Upper lobe of left lung (tissue), 6 donors: ENCODE measurements at places on chromosomes 5 and 9. TPM values are rescaled to one million over a fixed set of nuclear protein-coding genes. Genes with fewer than 3 reads are reported as not detected.

COL23A1 gene
- 1.4 TPM for total RNA-seq

PRELID2 gene
- total RNA-seq, result 7.7 TPM

- no peak for DNase-seq
- H3K36me3 ChIP-seq, result no peaks in the 10 kb centered on the region
- no peak overlapping the region for H3K27ac ChIP-seq
Measured at GRCh38 chr5:68431601-68432337, 216.2 kb downstream of the PIK3R1 start.

DNA sequence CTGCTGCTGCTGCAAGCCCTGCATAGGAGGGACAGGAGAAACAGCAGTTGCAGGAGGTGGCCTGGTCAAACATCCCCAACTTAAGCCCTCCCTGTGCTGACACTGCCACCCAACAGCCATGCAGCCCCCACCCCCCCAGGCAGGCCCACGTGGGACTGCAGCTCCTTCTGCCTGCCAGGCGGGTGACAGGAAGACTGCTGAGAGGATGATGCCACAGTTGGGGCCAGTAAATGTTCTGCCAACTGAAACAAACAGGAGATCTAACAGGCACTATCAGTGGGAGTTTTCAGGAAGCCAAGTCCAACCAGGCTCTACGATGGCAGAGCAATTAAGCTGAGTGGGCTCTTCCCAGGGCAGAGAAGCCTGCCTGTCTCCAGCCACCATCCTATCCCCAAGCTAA, 31.1 kb downstream of the DIRAS2 start:
- H3K27me3 ChIP-seq, result no peaks in the 10 kb centered on the region
- H3K4me1 ChIP-seq, result no peaks in the 10 kb centered on the region
- no peak overlapping the region for H3K27ac ChIP-seq
- no peaks in the 10 kb centered on the region for H3K36me3 ChIP-seq

- no peaks in the 10 kb centered on the region for H3K27me3 ChIP-seq
- DNase-seq, result no peak
- H3K36me3 ChIP-seq, result no peaks in the 10 kb centered on the region
- peaks cover 5% of the 10 kb centered on the region for H3K4me1 ChIP-seq
- H3K4me3 ChIP-seq, result no peak overlapping the region
- no peak overlapping the region for H3K27ac ChIP-seq
Measured at GRCh38 chr5:54881286-54882005, 103.9 kb downstream of the ESM1 start.

F12 gene
- 3.0 TPM for total RNA-seq

GRCh38 chr9:114864471-114864870, 58.6 kb upstream of the TNFSF15 start:
- no peaks in the 10 kb centered on the region for H3K27me3 ChIP-seq
- no peaks in the 10 kb centered on the region for H3K4me1 ChIP-seq
- H3K36me3 ChIP-seq, result no peaks in the 10 kb centered on the region
- no peak overlapping the region for H3K27ac ChIP-seq
- H3K4me3 ChIP-seq, result no peak overlapping the region

DNA sequence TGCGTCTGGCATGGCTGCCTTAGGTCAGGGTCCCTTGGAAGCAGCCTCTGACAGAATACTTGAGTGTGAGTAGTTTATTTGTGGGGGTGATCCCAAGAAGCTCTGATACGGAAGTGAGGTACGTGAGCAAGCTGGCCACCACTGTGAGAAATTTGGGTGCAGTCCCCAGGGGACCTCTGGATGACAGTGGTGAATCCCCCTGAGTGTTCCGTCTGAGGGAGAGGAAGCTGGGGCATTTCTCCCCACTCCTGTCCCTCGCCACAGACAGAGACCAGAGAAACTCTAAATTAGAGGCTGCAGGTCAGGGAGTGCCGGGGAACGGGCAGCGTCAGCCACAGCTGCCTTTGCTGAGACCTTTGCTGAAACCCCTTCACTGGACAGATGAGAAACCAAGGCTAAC, 155.9 kb upstream of the COL5A1 start:
- no peaks in the 10 kb centered on the region for H3K4me1 ChIP-seq
- H3K36me3 ChIP-seq, result no peaks in the 10 kb centered on the region
- no peak for DNase-seq
- no peak overlapping the region for H3K27ac ChIP-seq

DNA sequence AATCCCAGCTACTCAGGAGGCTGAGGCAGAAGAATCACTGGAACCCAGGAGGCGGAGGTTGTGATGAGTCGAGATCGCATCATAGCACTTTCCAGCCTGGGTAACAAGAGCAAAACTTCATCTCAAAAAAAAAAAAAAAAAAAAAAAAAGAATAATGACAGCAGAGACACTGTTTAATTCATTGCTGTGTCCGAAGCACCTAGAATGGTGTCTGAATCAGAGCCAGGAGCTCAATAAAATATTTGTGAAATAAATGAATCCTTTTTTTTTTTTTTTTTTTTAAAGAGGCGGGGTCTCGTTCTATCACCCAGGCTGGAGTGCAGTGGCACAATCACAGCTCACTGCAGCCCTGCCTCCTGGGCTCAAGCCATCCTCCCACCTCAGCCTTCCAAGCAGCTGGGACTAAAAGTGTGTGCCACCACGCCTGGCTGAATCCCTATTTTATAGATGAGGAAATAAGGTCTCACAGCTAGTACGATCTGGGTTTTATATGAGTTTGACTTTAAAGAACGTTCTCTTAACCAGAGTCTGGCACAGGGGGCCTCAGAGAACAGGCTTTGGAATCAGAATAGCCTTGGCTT, 47.8 kb downstream of the THOC3 start:
- H3K36me3 ChIP-seq, result no peaks in the 10 kb centered on the region
- no peak overlapping the region for H3K4me3 ChIP-seq
- H3K27ac ChIP-seq, result no peak overlapping the region
- no peak for DNase-seq
- no peaks in the 10 kb centered on the region for H3K27me3 ChIP-seq
- H3K4me1 ChIP-seq, result no peaks in the 10 kb centered on the region

DNA sequence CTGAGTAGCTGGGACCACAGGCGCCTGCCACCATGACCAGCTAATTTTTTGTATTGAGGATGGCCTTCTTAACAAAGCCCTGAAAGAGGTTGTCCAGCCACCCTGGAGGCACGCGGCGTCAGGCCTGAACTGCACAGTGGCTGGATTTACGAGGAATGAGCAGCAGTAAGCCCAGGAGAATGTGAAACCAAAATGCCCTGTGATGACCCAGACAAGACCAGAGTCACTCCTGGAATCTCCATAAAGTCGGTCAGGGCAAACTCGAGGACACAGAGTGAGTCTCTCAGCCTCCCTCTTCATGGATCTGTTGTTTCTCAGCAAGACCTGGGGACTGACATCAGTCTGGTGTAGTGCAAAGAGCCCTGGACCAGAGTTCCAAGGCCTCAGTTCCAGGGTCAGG, 53.2 kb upstream of the C5orf58 start:
- no peaks in the 10 kb centered on the region for H3K36me3 ChIP-seq
- no peak overlapping the region for H3K27ac ChIP-seq
- H3K4me3 ChIP-seq, result no peak overlapping the region
- no peaks in the 10 kb centered on the region for H3K4me1 ChIP-seq
- no peaks in the 10 kb centered on the region for H3K27me3 ChIP-seq
- peak; percentile 49 for DNase-seq

DNA sequence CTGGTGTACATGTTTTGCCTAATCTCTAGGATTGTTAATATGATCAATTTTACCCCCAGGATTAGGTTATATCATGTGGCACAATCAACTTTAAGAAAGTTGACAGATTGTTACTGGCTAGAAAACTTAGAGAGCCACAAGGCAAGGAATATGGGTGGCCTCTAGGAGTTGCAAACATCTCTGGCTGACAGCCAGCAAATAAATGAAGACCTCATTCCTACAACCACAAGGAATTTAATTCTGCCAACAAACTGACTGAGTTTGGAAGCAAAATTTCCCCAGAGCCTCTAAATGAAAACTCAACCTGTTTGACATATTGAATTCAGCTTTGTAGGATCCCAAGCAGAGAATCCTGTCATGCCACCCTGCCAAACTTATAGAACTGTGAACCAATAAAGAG, 196.4 kb upstream of the PTGER4 start:
- H3K4me1 ChIP-seq, result no peaks in the 10 kb centered on the region
- H3K27ac ChIP-seq, result no peak overlapping the region
- no peak overlapping the region for H3K4me3 ChIP-seq
- H3K27me3 ChIP-seq, result no peaks in the 10 kb centered on the region
- no peaks in the 10 kb centered on the region for H3K36me3 ChIP-seq
- DNase-seq, result no peak

FKTN gene
- total RNA-seq, result 10.5 TPM

- no peak for DNase-seq
- no peaks in the 10 kb centered on the region for H3K36me3 ChIP-seq
- H3K27me3 ChIP-seq, result no peaks in the 10 kb centered on the region
- H3K4me3 ChIP-seq, result no peak overlapping the region
- H3K4me1 ChIP-seq, result no peaks in the 10 kb centered on the region
Measured at GRCh38 chr5:40986666-40987065, 77.4 kb downstream of the C7 start.

DNA sequence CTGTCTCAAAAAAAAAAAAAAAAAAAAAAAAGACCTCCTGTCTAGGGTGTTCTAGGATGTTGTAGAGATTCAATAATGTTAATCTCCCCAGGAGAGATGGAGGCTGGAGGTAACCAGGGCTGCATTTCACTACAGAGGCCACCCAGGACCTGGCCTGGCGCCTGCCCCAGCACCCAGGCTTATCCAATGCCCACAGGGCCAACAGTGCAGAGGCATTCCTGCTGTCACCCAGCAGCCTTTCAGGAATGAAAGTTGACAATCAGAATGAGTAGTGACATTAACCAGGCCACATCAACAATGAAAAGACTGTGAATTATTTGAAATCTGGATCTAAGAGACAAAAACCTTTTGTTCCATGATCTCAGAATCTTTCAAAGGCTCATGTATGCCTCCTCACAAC, 36.2 kb upstream of the GABRP start:
- H3K4me3 ChIP-seq, result no peak overlapping the region
- H3K27ac ChIP-seq, result no peak overlapping the region
- H3K4me1 ChIP-seq, result peaks cover 21% of the 10 kb centered on the region
- H3K27me3 ChIP-seq, result no peaks in the 10 kb centered on the region
- no peaks in the 10 kb centered on the region for H3K36me3 ChIP-seq

NIM1K gene
- 29.3 TPM for total RNA-seq

GRCh38 chr9:16627967-16628366, 242.5 kb downstream of the BNC2 start:
- H3K27ac ChIP-seq, result no peak overlapping the region
- H3K36me3 ChIP-seq, result no peaks in the 10 kb centered on the region
- no peaks in the 10 kb centered on the region for H3K27me3 ChIP-seq
- H3K4me3 ChIP-seq, result no peak overlapping the region

CDC25C gene
- not detected for total RNA-seq

DNA sequence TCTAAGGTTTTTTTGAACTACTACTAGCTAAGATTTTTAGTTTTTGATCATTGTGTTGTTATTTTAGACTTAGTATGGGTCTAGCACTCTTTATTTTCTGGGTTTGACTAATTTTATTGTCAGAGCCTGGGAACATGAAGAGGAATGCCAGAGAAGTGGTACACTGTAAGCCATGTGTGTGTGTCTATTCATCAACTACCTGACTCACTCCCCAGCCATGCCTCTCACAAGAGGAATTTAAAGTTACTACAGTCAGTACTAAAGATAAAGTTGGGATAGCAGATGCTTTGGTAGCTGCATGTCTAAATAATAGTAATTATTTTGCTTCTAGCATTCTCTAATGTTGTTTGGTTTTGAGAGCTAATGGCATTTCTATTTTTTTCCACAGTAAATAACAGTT, 264.8 kb downstream of the CSNK1G3 start:
- H3K27ac ChIP-seq, result no peak overlapping the region
- no peak for DNase-seq
- H3K4me3 ChIP-seq, result no peak overlapping the region
- H3K4me1 ChIP-seq, result no peaks in the 10 kb centered on the region

LIFR gene
- total RNA-seq, result 73.8 TPM

- H3K27ac ChIP-seq, result no peak overlapping the region
- H3K4me1 ChIP-seq, result no peaks in the 10 kb centered on the region
- no peak overlapping the region for H3K4me3 ChIP-seq
- no peak for DNase-seq
Measured at GRCh38 chr5:174259696-174260420, 214.4 kb downstream of the NSG2 start.

- H3K27ac ChIP-seq, result no peak overlapping the region
- no peak overlapping the region for H3K4me3 ChIP-seq
- H3K27me3 ChIP-seq, result no peaks in the 10 kb centered on the region
Measured at GRCh38 chr5:134586866-134587524, 45.6 kb downstream of the SAR1B start.

DNA sequence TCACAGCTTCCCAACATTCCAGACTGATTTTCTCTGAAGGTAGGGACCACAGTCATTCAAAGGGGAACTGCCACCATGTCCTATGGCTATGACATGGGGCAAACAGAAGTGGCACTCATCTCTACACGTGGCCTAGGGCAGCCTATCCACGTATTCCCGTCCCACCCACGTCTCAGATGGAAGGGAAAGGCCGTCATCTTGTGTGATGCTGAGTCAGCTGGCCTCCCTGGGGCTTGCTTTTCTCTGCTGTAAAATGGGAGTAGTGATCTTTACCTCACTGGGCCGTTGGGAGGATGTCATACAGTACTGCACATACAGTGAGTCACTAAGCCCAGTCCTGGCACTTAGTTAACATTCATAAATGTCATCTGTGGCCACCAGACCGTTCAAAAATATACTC, 72.3 kb downstream of the RAPGEF1 start:
- H3K27ac ChIP-seq, result peak overlapping the region; percentile 79
- peaks cover 54% of the 10 kb centered on the region for H3K4me1 ChIP-seq
- H3K4me3 ChIP-seq, result no peak overlapping the region
- H3K27me3 ChIP-seq, result no peaks in the 10 kb centered on the region

- no peak for DNase-seq
- H3K4me3 ChIP-seq, result no peak overlapping the region
- peaks cover 3% of the 10 kb centered on the region for H3K4me1 ChIP-seq
- no peaks in the 10 kb centered on the region for H3K27me3 ChIP-seq
Measured at GRCh38 chr9:76049341-76049740, 158.9 kb downstream of the PCSK5 start.

- no peaks in the 10 kb centered on the region for H3K36me3 ChIP-seq
- no peak for DNase-seq
- no peak overlapping the region for H3K4me3 ChIP-seq
- H3K4me1 ChIP-seq, result no peaks in the 10 kb centered on the region
Measured at GRCh38 chr9:70030156-70030555, 13.5 kb upstream of the MAMDC2 start.

ACOT12 gene
- not detected for total RNA-seq

FAM193B gene
- total RNA-seq, result 45.1 TPM

DNA sequence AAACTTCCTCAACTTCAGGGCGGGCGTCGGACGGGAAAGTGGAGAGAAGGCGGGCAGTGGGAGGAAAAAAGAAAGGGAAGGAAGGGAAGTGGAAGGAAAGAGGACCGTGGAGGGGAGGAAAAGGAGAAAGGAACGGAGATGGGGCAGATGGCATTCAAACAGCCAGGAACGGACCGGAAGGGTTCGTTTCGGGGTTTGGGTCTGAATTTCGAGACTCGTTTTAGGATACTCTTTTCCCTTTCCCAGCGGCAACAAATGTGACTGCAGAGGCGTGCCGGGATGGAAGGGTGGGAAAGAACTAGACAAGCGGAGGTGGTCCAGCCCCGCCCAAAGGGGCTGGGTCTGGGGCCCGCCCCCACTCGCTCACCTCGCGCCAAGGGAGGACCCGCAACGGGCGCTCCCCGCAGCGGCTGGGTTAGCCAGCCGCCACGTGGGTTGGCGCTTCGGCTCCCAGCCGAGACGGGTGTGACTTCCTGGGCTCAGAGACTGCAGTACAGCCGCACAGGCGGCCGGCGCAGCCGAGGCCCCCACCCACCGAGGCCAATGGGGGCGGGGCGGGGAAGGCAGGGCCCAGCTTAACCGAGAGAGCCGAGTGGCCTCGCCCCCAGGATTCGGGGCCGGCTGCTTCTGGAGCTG, 2.7 kb downstream of the VCAN start:
- H3K27ac ChIP-seq, result peak overlapping the region; percentile 83
- peak overlapping the region; percentile 42 for H3K4me3 ChIP-seq
- peaks cover 31% of the 10 kb centered on the region for H3K4me1 ChIP-seq

- no peak overlapping the region for H3K4me3 ChIP-seq
- no peaks in the 10 kb centered on the region for H3K27me3 ChIP-seq
- no peak for DNase-seq
- H3K27ac ChIP-seq, result peak overlapping the region; percentile 22
- no peaks in the 10 kb centered on the region for H3K36me3 ChIP-seq
Measured at GRCh38 chr5:119365847-119366539, 10.2 kb downstream of the TNFAIP8 start.
